ENCODE measurements at places on chromosomes 7 and 10.

DNA sequence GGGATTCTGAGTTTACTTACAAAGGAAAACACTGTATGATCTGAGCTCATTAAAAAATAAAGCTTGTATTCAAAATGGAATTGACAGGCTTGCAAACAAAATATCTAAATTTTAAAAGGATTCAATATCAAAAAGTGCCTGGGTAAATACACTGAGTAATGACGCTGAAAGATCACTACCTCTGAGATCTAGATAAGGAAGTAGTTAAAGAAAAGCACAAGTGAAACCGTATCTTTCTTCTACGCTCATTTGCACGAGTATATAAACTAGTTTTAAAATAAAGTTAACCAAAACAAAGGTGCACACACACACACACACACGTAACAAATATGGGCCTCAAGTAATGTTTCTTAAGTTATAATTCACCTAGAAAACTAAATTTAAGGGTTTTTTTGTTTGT lies 93.4 kb downstream of the SNX13 start:
- DNase-seq = no peak

DNA sequence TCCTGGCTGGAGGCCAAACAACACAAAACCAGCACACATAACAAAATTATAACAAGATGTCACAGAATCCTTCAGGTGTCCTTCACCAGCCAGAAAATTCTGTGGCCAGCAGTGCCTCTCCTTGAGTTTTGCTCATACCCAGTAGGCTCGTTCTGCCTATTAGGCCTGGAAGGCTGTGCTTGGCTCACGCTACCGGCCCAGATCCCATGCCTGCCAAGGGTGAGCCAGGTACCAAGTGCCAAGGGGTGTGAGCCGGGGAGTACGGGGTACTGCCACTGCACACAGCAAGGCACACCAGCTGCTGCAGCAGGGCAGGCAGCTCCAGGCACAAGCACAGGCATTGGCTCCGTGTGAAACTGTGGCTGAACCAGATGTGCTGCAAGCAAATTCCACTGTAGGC lies 1562.0 kb downstream of the REEP3 start:
- no peak for DNase-seq

DNA sequence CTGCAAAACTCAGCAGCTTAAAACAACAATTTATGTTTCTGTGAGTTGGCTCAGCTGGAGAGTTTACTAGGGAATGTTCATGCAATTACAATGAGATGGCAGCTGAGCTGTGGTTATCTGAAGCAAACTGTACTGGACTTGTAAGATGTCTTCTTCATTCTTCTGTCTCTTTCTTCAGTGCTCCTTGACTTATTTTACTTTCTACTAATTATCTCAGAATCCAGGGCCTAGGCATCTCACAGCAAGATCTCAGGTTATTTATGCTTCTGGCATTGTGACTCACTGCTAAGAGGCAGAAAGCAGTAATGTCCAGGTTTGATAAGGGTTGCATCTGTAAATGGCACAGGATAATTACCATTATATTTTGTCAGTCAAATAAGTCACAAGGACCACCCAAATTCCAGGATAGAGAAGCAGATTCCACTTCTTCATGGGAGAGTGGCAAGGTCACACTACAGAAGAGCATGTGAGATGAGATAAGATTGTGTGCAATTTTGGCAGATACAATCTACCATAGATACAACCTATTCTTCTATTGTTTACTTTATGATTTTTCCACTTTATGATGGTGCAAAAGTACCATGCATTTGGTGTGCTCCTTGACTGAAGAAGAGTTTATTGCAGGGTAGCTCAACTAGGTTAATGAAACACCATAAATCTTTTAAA lies 16.8 kb downstream of the VIM start:
- no peak for DNase-seq

GRCh38 chr7:156041398-156041797 lies 229.1 kb upstream of the SHH start:
- no peak for DNase-seq

GRCh38 chr7:91239171-91239604 lies 25.0 kb upstream of the FZD1 start:
- no peak for DNase-seq

DNA sequence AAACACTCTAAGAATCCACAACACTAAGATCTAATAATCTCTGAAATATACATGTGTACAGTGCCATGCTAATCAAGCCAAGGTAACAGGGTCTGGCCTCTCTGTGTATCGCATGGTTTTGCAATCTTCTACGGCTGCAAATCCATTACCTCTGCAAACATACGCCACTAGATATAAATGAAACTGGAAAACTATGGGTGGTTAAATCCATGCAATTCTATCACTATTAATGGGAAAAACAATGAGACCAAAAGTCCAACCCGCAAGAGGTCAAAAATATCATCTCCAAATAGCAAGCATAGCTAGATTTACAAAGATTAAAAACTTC lies 23.0 kb downstream of the SGCE start:
- DNase-seq = no peak

DNA sequence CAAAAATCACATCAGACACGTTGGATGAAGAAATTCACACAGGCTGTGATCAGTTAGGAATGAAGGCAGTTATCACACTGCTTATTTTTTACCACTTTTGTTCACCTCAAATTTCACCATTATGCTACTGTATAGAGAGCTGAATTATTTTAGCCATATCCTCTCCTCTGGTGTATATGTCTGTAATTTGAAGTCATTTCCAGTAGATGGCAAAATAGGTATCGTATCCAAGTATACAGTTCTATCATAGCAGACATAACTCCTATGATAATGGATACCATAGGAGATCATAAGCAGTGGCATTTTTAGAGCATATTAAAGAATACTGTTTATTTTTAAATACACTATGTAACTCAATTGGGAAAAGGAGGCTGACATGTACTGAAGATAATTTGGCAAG lies 909.7 kb downstream of the DNAJB9 start:
- no peak for DNase-seq

GRCh38 chr7:47185170-47185569 lies 396.7 kb downstream of the TNS3 start:
- peak; percentile 19 for DNase-seq
